Fibroblast of the aortic adventitia (primary cell): ENCODE measurements at places on chromosomes 12 and 14. TPM values are rescaled to one million over a fixed set of nuclear protein-coding genes. Genes with fewer than 3 reads are reported as not detected.
A peak's percentile ranks its signal among the peaks of the same experiment; 100 is the strongest.

- DNase-seq, result no peak
Measured at GRCh38 chr12:96108321-96108720, 72.9 kb upstream of the LTA4H start.

DNA sequence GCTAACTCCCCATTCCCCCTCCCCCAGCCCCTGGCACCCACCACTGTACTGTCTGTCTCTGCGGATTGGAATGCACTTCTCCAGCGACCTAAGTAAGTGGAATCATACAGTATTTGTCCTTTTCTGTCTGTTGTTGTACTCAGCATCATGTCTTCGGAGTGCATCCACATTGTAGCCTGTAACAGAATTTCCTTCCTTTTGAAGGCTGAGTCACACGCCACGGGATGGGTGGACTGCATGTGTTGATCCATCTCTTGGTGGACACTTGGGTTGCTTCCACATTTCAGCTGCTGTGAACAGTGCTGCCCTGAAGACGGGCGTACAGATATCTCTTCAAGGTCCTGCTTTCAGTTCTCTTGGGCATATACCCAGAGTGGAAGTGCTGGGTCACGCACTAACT is 34.4 kb downstream of the DDX51 start:
- no peak for DNase-seq

- DNase-seq, result peak; percentile 25
Measured at GRCh38 chr12:131764738-131765137, 53.8 kb downstream of the SFSWAP start.

DNA sequence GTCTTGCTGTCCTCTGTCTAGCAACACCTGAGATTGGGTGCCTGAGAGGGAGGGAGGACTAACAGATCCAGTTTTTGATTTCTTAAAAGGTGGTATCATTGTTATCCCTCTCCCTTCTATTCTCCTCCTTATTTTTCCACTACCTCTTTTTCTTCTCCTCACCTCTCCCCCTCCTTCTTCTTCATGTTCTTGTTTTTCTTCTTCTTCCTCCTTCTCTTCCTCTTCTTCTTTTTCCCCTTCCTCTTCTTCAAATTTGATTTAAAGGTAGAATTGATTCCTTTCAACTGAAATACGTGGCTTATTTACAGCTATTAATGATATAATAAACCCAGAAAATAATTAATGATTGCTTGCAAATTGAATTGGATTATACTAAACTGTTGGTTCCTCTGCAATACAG is 256.8 kb upstream of the BTG1 start:
- DNase-seq, result no peak

- DNase-seq, result no peak
Measured at GRCh38 chr12:113835433-113835832, 130.7 kb downstream of the RBM19 start.

DNA sequence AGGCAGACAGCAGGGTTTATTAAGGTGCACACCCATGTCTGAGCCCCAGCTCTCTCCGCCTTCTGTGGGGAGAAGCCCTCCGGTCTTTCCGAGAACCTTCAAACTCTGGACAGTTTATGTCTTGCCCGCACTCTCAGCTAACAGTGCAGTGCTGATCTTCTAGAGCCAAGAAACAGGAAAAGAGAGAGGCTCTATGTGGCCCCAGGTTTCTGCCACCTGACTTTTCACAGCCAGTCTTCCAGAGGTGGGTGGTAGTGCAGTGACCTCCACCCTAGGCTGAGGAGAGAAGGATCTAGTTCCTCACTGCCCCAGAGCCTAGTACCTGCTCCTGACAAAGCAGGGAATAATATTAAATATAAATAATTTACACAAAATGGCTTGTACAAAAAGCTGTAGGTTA is 4.0 kb upstream of the SLC22A17 start:
- DNase-seq, result no peak

DNA sequence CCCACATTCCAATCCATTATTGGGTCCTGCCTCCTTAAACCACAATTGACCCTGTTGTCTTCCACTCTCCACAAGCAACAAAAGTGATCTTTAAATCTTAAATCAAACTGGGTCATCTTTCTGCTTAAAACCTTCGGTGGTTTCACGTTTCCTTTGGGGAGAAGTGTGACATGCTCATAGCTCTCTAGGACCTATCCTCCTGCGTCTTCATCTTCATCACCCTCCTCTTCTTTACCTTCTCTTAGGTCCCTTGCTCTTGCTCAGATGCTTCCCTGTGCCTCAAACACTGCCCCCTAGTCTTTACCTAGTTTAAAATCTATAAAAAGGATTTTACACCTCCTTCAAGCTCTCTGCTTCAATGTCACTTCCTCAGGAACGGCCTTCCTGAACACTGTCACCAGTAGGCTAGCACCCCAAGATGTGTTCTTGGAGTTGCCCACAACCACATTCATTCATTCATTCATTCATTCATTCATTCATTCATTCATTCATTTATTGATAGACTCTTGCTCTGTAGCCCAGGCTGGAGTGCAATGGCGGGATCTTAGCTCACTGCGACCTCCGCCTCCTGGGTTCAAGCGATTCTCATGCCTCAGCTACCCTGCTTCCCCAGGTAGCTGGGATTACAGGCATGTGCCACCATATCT is 46.8 kb downstream of the GALNT4 start:
- no peak for DNase-seq

DNA sequence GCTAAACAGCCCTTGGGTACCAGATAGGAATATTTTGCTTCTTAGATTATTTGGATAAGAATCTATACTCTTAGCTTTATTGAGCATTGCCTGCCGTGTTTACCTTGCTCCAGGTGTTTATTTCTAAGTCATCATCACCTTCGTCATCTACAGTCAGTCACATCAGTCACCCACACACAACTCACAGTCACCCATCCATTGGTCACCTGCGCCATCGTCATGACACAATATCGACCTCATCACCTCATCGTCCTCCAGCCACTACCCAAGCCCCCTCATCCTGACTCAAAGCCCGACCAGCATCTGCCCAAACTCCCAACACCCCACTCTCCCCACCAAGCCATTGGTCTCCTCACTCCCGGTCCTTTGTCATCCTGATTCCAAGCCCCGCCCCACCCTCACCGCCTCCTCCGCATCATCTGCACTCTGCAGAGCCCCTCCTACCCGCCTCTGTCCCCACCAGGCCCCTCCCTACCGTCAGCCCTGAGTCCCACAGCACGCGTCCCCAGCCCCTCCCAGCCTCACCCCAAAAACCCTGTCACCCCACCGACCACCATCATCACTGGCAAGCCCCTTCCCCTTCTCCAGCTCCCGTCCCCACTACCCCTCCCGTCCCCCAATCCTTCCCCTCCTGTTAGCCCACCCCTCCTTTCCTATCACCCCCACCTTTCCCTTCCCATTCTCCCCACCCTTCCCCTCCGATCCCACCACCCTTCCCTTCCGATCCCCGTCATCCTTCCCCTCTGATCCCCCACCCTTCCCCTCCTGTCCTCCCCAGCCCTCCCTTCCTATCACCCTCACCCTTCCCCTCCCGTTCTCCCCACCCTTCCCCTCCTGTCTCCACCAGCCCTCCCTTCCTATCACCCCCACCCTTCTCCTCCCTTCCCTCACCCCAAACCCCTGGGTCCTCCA is 9.8 kb downstream of the DLK1 start:
- DNase-seq, result no peak

DNA sequence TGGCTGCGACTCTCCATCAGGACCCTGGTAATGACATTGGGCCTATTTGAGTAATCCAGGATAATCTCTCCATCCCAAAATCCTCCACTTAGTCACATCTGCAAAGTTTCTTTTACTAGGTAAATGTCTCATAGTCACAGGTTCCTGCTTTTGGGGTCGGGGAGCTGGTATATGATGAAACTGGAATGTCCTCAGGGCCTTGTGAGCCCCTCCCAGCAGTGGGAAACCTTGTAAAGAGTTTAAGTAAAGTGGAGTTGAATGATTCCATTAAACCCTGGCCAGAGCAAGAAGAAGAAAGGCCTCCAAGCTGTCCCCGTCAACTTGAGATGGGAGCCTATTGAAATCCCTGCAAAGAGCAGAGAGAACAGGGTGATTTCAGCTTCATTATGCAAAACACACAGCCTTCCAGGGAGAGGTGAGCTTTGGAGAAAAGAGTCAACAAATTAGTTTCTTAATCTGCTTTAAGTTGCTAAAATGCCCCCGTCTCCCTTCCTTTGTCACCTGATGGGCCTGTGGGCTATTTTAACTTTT is 12.6 kb downstream of the WSCD2 start:
- DNase-seq, result no peak

DNA sequence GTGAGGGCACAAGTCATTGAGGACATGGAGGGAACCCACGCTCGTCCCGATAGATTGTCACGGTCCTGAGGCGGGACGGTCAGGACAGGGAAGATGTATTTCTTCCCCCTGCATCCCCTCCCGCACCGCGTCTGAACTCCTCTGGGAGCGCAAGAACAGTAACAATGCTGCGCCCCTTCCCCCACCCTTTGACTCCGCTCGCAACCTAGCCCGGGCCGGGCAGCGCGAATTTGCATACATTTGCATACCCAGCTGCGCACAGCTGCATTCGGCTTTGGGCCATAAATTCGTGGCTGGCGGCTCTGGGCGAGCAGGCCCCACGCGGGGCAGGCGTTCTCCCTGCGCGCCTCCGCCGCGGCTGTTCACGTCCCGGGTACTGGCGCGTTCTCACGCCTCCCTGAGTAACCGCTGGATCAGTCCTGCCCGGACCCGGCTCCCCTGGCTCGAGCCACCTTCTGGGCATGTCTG is 29.0 kb upstream of the SMUG1 start:
- DNase-seq, result no peak

GRCh38 chr12:58105225-58106119 is 164.1 kb downstream of the ATP23 start:
- DNase-seq, result peak; percentile 2

DNA sequence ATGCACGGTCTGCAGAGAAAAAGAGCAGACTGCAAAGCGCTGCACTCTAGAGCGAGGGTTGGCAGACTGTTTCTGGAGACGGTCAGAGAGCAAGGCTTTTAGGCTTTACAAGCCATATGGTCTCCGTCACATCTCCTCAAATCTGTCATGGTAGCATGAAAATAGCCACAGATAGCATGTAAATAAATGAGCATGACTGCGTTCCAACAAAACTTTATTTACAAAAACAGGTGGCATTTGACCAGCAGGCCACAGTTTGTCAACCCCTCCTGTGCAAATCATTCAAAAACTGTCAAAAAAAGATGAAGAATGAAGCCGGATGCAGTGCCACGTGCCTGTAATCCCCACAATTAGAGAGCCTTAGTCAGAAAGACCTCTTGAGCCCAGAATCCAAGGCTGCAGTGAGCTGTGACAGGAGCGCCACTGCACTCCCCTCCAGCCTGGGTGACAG is 18.9 kb downstream of the SYNE3 start:
- DNase-seq, result peak; percentile 11

DNA sequence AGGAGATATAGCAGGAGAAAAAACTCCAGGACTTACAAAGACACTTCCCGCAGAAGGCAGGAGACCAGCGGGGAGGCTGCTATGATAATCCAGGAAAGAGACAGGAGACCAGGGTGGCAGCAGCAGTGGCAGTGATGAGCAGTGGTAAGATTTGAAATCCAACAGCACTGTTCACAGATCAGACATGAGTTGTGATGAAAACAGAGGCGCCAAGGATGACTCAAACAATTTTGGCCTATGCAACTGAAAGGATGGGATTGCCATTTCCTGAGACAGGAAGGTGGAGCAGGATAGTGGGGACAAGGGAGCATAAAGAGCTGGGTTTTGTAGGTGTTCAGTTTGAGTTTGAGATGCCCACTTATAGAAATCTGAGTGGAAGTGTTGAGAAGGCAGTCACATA is 108.6 kb upstream of the DYRK2 start:
- peak; percentile 20 for DNase-seq

GRCh38 chr12:51752234-51752889 is 96.2 kb downstream of the FIGNL2 start:
- peak; percentile 92 for DNase-seq

DNA sequence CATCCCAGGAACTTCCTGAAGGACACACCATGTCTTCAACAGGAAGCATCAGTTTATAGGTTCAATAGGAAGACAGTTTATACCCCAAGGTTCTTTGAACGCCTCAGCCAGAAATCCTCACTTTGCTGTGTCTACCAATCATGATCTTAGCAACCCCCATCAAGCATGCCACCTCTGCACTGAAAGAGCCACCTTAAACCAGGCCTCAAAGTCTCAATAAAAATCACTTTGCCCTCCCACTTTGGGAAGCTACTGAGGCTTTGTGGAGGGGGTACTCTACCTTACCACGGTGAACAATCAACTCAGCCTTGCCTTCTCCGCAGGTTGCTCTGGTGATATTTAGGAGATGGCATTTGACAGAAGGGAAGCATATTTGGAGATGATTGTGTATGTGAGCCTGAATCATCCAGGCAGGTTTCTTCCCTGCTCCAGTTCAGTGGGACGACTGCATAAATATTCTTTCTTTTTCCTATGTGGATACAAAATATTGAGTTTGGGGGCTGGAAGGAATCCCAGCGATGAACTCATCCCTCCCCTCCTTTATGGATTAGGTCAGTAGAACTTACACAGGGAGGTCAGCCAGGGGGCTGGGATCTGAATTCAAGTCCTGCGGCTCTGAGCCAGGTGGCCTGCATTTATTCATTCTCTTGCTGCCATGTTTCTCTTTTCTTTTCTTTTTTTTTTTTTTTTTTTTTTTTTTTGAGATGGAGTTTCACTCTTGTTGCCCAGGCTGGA is 42.8 kb upstream of the VASH1 start:
- no peak for DNase-seq

- no peak for DNase-seq
Measured at GRCh38 chr12:86662464-86662863, 406.3 kb upstream of the MGAT4C start.

- DNase-seq, result no peak
Measured at GRCh38 chr12:130013771-130014484, 110.1 kb upstream of the TMEM132D start.

- DNase-seq, result no peak
Measured at GRCh38 chr12:68291396-68292036, 38.1 kb upstream of the IL22 start.

GOLGA3 gene
- total RNA-seq, result 88.3 and 104 TPM in 2 replicates

PTPRQ gene
- 1.2 and 32.1 TPM in 2 replicates for total RNA-seq

IFI27L1 gene
- 8.9 and 12.2 TPM in 2 replicates for total RNA-seq

RTN1 gene
- total RNA-seq, result 0.27 and 1.7 TPM in 2 replicates

CACNA2D4 gene
- 0.08 and 0.27 TPM in 2 replicates for total RNA-seq

RILPL2 gene
- 3.6 and 7.4 TPM in 2 replicates for total RNA-seq

PLCZ1 gene
- total RNA-seq, result 0.18 TPM in 1 of 2 replicates, not detected in the other

ANG gene
- 4.8 and 11.4 TPM in 2 replicates for total RNA-seq

HSPA2 gene
- 0.98 and 2.5 TPM in 2 replicates for total RNA-seq
